ENCODE measurements at places on chromosomes 4 and X.

GRCh38 chr4:17339376-17339775 is 172.5 kb downstream of the QDPR start:
- no peak overlapping the region for H3K27ac ChIP-seq
- no peaks in the 10 kb centered on the region for H3K27me3 ChIP-seq
- DNase-seq: no peak
- no peak overlapping the region for H3K4me3 ChIP-seq
- H3K36me3 ChIP-seq: no peaks in the 10 kb centered on the region
- H3K4me1 ChIP-seq: no peaks in the 10 kb centered on the region

- no peaks in the 10 kb centered on the region for H3K4me1 ChIP-seq
- H3K36me3 ChIP-seq: no peaks in the 10 kb centered on the region
- no peak overlapping the region for H3K4me3 ChIP-seq
- no peak overlapping the region for H3K27ac ChIP-seq
- no peaks in the 10 kb centered on the region for H3K27me3 ChIP-seq
- DNase-seq: peak; percentile 61
These were observed 203.4 kb downstream of the ANAPC10 start for GRCh38 chr4:144894573-144894972.

DNA sequence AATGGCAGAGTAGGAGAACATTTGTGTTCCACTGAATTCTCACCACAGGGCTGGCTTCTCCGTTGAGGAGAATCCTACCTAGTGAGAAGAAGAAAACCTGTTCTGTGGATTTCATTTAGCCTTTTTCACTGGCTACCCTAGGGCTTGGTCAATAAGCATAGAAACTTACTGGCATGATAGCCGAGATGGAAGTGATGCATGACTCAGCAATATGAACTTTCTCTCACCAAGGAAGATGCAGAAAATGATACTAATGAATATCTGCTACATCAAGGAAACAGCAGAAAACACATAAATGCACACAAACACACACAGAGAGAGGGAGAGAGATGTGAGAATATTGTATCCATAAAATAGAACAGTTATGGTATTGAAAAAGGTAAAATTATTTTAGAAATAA is 216.3 kb downstream of the HHIP start:
- H3K36me3 ChIP-seq: no peaks in the 10 kb centered on the region
- no peaks in the 10 kb centered on the region for H3K27me3 ChIP-seq
- no peak overlapping the region for H3K27ac ChIP-seq
- H3K4me1 ChIP-seq: no peaks in the 10 kb centered on the region

- H3K36me3 ChIP-seq: no peaks in the 10 kb centered on the region
- H3K27ac ChIP-seq: no peak overlapping the region
- H3K4me1 ChIP-seq: no peaks in the 10 kb centered on the region
- H3K27me3 ChIP-seq: no peaks in the 10 kb centered on the region
These were observed 12.3 kb downstream of the SASH3 start for GRCh38 chrX:129791961-129792570.

DNA sequence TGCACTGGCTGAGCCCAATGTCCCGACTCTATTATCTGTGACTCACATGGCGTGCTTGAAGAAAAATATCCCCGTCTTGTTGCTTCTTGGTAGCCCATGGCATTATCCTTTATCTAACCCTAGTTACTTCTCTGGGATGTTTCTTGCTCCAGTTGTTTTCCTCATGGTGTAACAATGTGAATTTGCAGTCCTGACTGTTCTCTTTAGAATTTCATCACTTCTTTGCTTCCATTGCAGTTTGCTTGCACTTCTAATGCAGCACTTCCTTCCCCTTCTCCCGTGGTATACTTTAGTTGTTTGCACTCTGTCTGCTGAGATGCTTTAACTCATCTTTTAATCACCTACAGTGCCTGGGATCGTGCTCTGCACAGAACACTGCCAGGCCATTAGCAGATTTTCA is 126.9 kb downstream of the MAML3 start:
- DNase-seq: peak; percentile 35
- no peak overlapping the region for H3K4me3 ChIP-seq
- no peaks in the 10 kb centered on the region for H3K4me1 ChIP-seq
- H3K27ac ChIP-seq: no peak overlapping the region

DNA sequence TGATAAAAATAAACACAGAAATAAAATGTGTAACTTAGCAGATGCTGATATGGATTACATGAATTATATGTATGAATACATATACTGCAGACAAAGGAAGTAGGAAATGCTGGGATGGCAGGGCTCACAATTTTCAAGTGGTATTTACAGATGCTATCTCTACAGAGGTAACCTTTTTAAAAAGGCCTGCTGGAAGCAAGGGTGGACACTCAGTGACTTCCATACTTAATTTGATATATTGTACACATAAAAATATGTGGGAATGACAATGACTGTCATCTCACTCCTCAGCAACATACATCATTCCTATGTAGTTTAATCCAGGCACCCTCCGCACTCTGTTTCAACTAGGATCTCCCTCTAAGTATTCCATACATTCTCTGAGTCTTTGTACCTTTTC is 452.9 kb downstream of the DTHD1 start:
- no peaks in the 10 kb centered on the region for H3K4me1 ChIP-seq
- H3K4me3 ChIP-seq: no peak overlapping the region
- no peaks in the 10 kb centered on the region for H3K36me3 ChIP-seq
- DNase-seq: no peak
- H3K27me3 ChIP-seq: no peaks in the 10 kb centered on the region

DNA sequence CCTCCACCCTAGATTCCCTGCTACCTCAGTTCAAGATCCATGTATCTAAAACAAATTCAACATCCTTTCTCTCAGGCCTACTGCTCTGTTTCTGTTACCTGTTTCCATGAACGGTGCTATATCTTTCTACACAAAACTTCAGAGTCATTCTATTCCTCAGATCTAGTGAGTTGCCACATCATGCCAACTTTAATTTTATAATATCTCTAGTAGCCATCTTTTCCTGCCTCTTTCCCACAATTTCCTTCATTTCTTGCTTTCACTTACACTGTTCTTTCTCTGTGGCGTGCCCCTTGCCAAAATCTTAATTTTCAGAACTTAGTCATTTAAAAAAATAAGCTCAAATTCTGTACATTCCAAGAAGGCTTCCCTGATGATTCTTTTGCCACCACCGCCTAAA is 15.2 kb downstream of the GUCY1A1 start:
- no peaks in the 10 kb centered on the region for H3K27me3 ChIP-seq
- H3K4me3 ChIP-seq: no peak overlapping the region
- no peaks in the 10 kb centered on the region for H3K36me3 ChIP-seq
- no peak overlapping the region for H3K27ac ChIP-seq
- DNase-seq: no peak
- H3K4me1 ChIP-seq: no peaks in the 10 kb centered on the region

DNA sequence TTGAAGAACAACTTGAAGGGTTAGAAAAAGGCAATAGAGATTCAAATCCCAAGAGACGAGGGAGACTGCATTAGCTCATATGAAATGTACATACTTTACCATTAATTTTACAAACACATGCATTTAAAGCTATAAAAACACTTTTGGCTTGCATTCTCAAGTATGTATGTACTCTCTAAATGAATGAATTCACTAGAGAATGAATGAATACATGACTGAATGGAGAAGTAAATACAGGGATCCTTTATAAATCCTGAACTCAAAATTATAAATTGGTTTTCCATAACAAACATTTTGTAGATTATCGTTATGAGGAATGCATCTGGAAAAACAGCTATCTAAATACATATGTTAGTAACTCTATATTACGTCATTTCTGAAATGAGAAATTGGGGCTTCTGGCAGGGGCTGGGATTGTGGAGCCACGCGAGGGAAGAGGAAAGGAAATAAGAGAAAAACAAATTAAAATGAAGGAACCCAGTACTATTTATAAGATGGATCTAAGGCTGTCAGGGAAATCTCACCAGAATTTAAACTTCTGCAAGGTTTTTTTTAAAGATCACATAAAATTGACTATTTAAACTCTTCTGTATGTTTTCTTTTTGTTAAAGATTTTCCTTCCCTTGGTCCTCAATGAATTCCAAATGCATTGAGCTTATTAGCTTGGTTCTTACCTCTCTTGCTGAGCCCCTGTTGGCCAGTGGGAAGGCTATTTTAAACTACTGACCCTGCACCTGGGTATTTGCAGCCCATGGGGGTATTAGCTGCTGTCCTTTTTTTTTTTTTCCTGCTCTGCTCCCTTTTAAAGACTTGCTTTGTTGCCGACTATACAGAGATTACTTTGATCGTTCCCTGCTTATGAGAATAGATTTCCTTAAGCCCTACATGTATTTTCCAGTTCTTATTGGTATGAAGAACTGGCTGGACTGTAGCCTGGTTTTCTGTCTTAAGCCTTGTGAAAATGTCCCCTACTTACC is 207.8 kb downstream of the ADGRL3 start:
- no peaks in the 10 kb centered on the region for H3K27me3 ChIP-seq
- no peaks in the 10 kb centered on the region for H3K4me1 ChIP-seq
- no peaks in the 10 kb centered on the region for H3K36me3 ChIP-seq
- no peak overlapping the region for H3K4me3 ChIP-seq
- no peak overlapping the region for H3K27ac ChIP-seq
- DNase-seq: no peak

- no peaks in the 10 kb centered on the region for H3K27me3 ChIP-seq
- no peak for DNase-seq
- H3K4me1 ChIP-seq: no peaks in the 10 kb centered on the region
- H3K36me3 ChIP-seq: no peaks in the 10 kb centered on the region
- no peak overlapping the region for H3K4me3 ChIP-seq
These were observed 64.8 kb downstream of the CBR4 start for GRCh38 chr4:168945291-168945690.

GRCh38 chr4:11183356-11183740 is 245.3 kb downstream of the HS3ST1 start:
- H3K4me3 ChIP-seq: no peak overlapping the region
- H3K27ac ChIP-seq: no peak overlapping the region
- DNase-seq: no peak
- H3K4me1 ChIP-seq: no peaks in the 10 kb centered on the region

- H3K4me1 ChIP-seq: 0 out of 2 replicates have a peak, but pooled peaks cover 7% of the 10 kb centered on the region
- no peak overlapping the region for H3K4me3 ChIP-seq
- DNase-seq: no peak
These were observed 38.2 kb downstream of the HTRA3 start for GRCh38 chr4:8307714-8308113.

DNA sequence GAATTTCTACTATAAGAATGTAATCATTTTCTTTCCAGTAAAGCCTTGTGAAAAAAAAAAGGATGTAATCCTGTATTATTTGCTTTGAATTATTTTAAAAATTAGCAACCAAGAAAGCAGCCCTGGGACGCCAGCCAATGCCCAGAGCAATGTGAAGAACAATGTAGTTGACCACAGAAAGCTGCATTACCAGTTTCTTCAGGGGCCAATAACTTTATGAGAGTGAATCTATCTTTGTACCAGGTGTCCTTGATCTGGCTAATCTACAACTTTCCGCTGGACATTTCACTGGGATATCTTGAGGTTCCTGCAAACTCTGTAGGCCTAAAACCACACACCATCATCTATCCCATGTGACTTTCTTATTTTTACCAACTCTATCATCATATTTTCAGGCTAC is 7.6 kb upstream of the KLHL2 start:
- H3K36me3 ChIP-seq: no peaks in the 10 kb centered on the region
- DNase-seq: peak; percentile 41
- no peaks in the 10 kb centered on the region for H3K27me3 ChIP-seq
- H3K4me3 ChIP-seq: no peak overlapping the region
- H3K27ac ChIP-seq: no peak overlapping the region

DNA sequence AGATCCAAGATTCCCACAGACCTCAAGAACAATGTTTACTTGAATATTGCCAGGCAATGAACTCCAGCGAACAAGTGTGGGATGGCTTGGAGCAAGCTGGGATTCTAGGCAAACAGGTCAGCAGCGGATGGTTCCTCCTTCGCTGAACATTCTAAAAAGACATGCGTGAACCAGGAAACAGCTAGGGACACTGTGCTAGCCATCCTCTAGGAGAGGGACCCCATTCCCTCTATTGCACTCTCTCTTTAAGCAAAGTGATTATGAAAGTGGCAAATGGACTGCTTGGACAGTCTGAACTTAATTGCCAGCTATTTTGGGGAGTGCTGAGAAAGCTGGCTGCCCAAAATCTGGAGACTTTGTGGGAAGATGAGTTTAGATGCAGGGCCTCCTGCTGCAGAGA is 29.9 kb upstream of the TEC start:
- peaks cover 8% of the 10 kb centered on the region for H3K4me1 ChIP-seq
- H3K27me3 ChIP-seq: no peaks in the 10 kb centered on the region
- H3K4me3 ChIP-seq: no peak overlapping the region
- H3K27ac ChIP-seq: no peak overlapping the region
- DNase-seq: no peak

GRCh38 chr4:336099-336892 is 1.3 kb upstream of the ZNF141 start:
- no peaks in the 10 kb centered on the region for H3K36me3 ChIP-seq
- peak overlapping the region; percentile 89 for H3K4me3 ChIP-seq
- peak; percentile 58 for DNase-seq
- no peaks in the 10 kb centered on the region for H3K27me3 ChIP-seq

DNA sequence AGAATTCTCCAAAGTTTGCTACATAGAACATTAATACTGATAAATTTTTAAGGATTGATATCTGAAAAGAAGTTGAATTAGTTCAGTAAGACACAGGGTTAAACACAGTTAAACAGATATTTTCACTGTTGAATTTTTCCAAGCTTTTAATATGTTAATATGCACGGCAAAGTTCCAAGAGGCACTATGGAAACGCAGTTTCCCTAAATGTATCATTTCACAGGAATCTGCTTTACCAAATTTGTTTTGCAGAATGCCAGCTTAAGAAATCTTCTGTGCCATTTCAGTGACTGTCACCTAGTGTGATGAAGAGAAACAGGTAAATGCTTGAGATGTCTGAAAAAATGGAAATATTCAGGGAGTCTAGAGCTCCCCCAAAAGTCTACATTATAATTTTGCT is 395.9 kb upstream of the GRIA3 start:
- H3K27ac ChIP-seq: no peak overlapping the region
- no peaks in the 10 kb centered on the region for H3K36me3 ChIP-seq
- no peak for DNase-seq
- no peaks in the 10 kb centered on the region for H3K4me1 ChIP-seq

DNA sequence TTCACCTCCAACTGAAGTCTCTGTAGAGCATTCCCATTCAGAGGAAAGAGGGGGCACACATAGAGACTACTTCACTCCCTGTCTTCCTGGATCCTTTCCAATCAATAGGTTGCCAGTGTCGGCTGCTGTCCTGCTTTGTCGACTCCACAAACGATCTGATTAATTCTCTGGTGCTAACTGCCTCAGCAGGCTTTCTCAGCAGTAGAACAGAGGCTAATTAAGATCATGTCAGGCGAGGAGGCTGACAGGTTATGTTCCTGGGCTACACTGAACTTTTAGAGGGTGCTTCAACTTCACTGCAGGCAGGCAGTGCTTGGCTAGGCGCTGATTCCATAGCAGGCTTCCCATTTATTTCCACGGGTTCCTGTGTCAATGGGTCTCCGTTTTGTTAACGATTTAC is 79.2 kb downstream of the GRIA3 start:
- DNase-seq: no peak
- no peaks in the 10 kb centered on the region for H3K36me3 ChIP-seq
- peaks cover 12% of the 10 kb centered on the region for H3K4me1 ChIP-seq
- no peak overlapping the region for H3K27ac ChIP-seq
- no peaks in the 10 kb centered on the region for H3K27me3 ChIP-seq

DNA sequence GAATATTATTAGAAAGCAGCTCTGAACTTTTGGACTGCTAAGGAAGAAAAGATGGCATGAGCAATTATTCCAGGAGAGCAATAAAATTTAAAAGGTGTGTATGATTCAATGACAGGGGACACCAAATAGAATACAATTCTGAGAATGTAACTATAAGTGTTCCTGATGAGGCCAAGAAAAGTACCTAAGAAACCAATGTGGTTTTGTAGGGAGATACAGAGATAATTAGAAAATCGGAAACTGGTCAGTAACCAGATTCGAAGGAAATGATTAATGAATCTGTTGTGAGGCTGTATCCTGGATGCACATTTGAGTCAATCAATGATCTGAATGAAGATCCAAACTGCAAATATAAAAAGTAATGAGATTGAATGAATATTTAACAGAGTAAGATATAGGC is 6.0 kb downstream of the NOA1 start:
- H3K4me1 ChIP-seq: no peaks in the 10 kb centered on the region
- no peaks in the 10 kb centered on the region for H3K27me3 ChIP-seq
- H3K27ac ChIP-seq: no peak overlapping the region
- peaks cover 42% of the 10 kb centered on the region for H3K36me3 ChIP-seq
- H3K4me3 ChIP-seq: no peak overlapping the region
